Neural cell (in vitro differentiated cells): ENCODE measurements at places on chromosomes 7 and 10. TPM values are rescaled to one million over a fixed set of nuclear protein-coding genes. Genes with fewer than 3 reads are reported as not detected.

The C7orf57 gene
- not detected in 2 replicates for polyA plus RNA-seq

The SMKR1 gene
- polyA plus RNA-seq = 3.4 and 8.5 TPM in 2 replicates

The TMEM106B gene
- 39.4 and 61.4 TPM in 2 replicates for polyA plus RNA-seq

The CPXM2 gene
- polyA plus RNA-seq = not detected in 2 replicates

The NPY gene
- not detected in 2 replicates for polyA plus RNA-seq

The BMPER gene
- 2.1 and 3.1 TPM in 2 replicates for polyA plus RNA-seq

The EGR2 gene
- 0.46 and 1.7 TPM in 2 replicates for polyA plus RNA-seq

The CDHR3 gene
- polyA plus RNA-seq = 1.6 and 2.9 TPM in 2 replicates

The KCP gene
- 0.31 and 0.54 TPM in 2 replicates for polyA plus RNA-seq

The SHH gene
- 1.2 and 1.5 TPM in 2 replicates for polyA plus RNA-seq

The NKX1-2 gene
- 0.16 and 0.19 TPM in 2 replicates for polyA plus RNA-seq

The FRMPD2 gene
- 0.14 TPM in 1 of 2 replicates, not detected in the other for polyA plus RNA-seq

The EPHA1 gene
- not detected in 2 replicates for polyA plus RNA-seq

The ZNF804B gene
- 0.32 and 0.37 TPM in 2 replicates for polyA plus RNA-seq

The MSMB gene
- not detected in 2 replicates for polyA plus RNA-seq

The IKZF1 gene
- polyA plus RNA-seq = 0.24 and 0.40 TPM in 2 replicates

The SHTN1 gene
- polyA plus RNA-seq = 40.9 and 55.8 TPM in 2 replicates

The CDK14 gene
- polyA plus RNA-seq = 25.1 and 29.6 TPM in 2 replicates
